Dermis microvascular lymphatic vessel endothelial cell (primary cell): ENCODE measurements at places on chromosomes 13 and 19. TPM values are rescaled to one million over a fixed set of nuclear protein-coding genes. Genes with fewer than 3 reads are reported as not detected.

The SCEL gene
- not detected in 2 replicates for total RNA-seq

DNA sequence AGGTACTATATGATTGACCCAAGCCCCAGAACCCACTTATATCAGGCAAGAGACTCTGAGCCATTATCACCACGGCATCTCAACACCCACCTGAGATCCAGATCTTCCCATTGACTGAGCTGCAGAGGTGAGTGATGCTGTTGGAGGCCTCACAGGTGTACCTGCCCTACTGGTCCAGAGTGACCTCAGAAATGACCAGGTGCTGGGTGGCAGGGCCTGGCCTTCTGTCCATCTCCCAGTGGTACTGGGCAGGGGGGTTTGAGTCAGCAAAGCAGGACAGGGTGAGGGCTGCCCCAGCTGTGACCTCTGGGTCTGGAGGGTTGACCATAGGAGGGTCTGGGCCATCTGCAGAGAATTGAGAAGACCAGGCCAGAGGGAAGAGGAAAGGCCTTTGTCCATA lies 13.2 kb upstream of the CEACAM20 start:
- DNase-seq, result no peak

GRCh38 chr19:18649371-18650020 lies 12.7 kb downstream of the KLHL26 start:
- peak; percentile 55 for DNase-seq

DNA sequence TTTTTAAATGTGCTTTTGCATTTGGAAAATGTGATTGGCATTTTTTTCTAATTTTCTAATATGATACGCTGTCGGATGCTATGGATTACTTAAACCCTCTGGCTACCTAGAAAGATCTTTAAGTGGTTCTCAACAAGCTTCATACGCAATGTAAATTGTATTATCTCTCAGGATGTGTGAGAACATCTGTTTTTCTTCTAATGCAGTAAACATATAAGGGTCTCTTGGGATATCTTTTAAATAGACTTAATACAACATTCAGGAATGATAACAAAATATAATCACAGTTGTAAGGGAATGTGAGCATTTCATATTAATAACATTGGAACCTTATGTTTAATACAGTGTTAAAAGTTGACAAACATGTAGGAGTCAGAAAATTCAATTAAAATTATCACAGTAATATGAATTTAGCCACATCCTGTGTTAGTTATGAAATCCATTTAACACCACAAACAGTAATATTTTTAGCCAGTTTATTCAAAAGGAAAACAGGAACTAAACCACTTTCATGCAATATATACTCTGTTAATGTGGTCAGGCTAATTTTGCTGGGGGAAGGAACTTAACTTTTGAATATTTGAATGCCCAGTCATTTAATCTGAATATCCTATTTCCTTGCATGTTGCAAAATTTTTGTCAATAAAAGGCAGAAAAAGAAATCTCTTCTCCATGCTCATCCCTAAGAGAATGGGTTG lies 15.0 kb upstream of the ALOX5AP start:
- no peak for DNase-seq

GRCh38 chr13:25961294-25961693 lies 90.5 kb downstream of the SHISA2 start:
- DNase-seq, result no peak

The SCGB2B2 gene
- 0.13 TPM in 1 of 2 replicates, not detected in the other for total RNA-seq

The LAIR1 gene
- not detected in 2 replicates for total RNA-seq

GRCh38 chr13:22287343-22287920 lies 616.6 kb downstream of the FGF9 start:
- DNase-seq, result no peak

GRCh38 chr19:3343619-3344502 lies 22.5 kb upstream of the NFIC start:
- peak; percentile 62 for DNase-seq

DNA sequence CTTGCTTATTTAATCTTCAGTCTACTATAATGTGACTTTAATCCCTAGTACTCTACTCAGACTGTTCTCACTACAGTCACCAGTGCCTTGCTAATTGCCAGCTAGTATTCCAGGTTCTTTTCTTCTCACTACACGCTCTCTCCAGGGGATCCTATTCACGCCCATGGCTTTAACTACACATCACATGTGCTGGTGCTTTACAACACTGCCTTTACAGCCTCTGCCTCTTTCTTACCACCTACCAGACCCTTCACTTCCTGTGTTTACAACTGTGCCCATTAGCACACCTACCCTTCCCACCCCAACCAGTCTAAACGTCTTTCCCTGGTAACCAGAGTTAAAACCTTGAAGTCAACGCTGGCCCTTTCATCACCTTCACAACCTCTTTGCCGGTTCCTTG lies 249.5 kb downstream of the DNAJC15 start:
- DNase-seq, result no peak
